ENCODE measurements at places on chromosomes 13 and 19. TPM values are rescaled to one million over a fixed set of nuclear protein-coding genes. Genes with fewer than 3 reads are reported as not detected.

The FFAR2 gene
- total RNA-seq: not detected

GRCh38 chr13:44575741-44576350 lies at the start of gene TSC22D1:
TSS of gene TSC22D1 (minus strand) at chr13:44576330. CDS start at chr13:44576074, 256 bp downstream.
- no peak for ATAC-seq

- ATAC-seq: peak; percentile 6
These were observed at the start of gene DGKH for GRCh38 chr13:42048342-42048683. TSS of gene DGKH (plus strand) at chr13:42048648. CDS start at chr13:42048774, 126 bp downstream.

- ATAC-seq: peak; percentile 82
These were observed 95.7 kb upstream of the SPRY2 start for GRCh38 chr13:80436571-80437169.

DNA sequence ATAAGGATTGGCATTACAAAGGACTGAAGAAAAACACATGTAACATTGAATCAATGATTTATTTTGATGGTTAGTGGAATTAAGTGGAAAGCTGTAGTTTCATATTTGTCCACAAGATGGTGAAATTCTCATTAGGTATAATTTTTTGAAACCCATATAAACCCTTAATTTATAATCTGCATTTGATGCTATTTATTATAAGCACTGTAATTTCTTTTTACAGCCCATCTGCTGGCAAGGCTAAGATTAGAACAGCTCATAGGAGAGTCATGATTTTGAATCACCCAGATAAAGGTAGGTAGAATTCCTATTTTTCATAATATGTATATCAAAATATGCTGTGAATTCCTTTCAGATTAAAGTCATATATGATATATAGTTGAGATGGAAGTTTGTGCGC lies 62.2 kb downstream of the DNAJC15 start:
- no peak for ATAC-seq

DNA sequence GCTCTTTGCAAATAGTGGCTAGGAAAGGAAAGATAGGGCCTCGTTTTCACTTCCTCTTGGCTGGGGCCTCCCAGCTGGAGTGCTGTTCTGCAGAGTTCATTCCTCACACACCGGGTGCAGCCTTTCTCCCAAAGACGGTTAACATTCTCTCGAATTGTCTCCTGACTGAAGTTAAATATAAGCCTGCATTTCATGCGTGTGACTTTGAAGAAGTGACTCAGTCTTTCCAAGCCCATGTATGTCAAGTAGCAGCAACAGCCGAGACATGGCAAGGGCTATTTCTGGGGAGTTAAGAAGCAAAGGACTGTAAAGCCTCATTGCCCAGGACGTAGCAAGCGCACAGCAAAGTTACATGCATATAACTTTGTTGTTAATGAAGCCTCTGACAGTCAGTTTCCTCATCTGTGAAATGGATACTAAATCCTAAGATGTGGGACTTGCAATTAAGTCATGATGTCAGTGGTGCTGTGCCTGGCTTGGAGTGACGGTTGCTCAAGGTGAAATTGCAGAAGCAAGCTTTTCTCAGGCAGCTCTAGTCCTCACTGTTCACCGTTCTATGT lies 502.4 kb downstream of the MYO16 start:
- ATAC-seq: peak; percentile 63
